ENCODE measurements at places on chromosomes 3 and 15.

DNA sequence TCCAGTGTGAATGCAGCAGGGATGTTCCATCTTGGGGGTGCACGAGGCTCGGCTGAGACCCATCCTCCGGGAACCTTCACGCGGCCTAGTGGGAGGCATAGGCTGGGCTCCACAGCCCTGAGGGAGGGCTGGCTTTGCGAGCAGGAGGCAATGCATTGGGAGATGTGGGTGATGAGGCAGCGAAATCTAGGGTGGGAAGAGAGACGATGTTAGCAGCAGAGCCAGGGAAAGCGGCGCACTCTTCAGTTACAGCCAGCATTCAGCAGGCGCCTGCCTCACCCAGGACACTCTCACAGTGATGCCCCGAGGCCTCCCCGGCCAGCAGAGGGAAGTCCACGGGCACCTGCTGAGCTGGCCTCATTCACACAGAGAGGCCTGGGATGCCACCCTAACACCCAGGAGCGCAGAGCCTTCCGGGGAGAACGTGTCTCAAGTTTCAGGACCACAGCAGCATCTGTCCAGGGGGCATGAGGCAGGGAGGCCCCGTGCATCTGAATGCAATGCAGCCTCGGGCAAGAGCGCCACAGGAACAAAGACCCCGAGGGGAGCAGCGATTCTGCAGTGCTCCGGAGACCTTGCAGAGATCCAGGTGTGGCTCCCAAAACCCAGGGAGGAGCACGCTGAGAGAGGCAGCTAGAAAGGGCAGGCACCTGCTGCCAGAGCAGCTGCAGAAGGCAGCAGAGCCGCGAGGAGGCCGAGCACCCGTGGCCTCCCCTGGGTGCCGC lies 102.4 kb downstream of the NUP210 start:
- DNase-seq: no peak

DNA sequence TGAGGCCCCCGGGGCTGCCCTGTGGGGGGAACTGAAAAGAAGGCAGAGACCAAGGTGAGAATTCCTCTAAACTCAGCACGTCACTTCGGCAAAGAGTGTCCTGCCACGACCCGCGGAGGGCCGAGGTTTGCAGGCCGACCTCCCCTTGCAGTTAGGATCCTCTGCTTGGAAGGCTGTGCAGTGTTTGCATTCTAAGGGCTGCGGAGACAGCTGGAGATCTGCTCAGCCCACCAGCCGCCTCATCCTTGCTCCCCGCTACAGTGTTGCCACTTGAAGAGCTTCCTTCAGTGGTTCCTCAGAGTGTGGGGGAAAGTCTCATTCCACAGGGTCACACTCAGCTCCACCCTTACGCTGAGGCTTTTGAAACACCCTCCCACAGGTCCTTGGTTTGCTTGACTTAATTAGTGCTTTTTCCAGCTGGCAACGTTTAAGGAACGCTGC lies 10.8 kb downstream of the SLC51A start:
- DNase-seq: no peak

GRCh38 chr3:112043621-112044201 lies 9.2 kb downstream of the TMPRSS7 start:
- DNase-seq: peak; percentile 74

GRCh38 chr3:10631224-10631623 lies 125.8 kb upstream of the ATP2B2 start:
- DNase-seq: no peak

DNA sequence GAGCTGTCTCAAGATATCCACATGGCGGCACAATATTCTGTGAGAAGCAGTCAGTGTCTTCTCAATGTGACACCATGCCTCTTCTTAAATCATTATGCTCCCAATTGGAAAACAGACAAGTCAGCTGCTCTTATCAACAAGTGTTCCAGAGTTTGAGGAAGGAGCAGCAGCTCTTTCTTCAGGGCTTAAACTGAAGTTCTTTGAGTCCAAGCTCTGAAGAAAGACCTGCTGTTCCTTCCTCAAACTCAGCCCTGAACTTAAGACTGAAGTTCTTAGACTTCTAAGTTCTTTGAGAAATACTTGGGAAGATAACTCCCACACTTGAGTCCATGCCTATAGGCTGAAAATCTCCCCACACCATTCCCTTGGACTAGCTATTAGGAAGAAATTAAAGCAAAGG lies 43.4 kb downstream of the NPTN start:
- DNase-seq: no peak

DNA sequence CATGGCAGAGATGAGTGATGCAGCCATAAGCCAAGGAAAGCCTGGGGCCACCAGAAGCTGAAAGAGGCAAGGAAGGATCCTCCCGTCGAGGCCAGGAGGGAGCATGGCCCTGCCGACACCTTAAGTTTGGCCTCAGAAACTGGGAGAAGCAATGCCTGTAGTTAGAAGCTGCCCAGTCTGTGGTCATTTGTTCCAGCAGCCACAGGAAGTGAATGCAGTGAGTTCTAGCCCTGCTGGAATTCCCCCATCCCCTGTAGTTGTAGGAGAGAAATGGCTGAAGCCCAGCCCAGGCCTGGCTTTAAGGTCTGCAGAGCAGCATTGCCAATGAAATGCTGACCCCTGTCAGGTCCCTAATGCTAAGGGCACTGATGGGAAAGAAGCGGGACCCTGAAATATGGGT lies 12.2 kb upstream of the CHSY1 start:
- DNase-seq: no peak

DNA sequence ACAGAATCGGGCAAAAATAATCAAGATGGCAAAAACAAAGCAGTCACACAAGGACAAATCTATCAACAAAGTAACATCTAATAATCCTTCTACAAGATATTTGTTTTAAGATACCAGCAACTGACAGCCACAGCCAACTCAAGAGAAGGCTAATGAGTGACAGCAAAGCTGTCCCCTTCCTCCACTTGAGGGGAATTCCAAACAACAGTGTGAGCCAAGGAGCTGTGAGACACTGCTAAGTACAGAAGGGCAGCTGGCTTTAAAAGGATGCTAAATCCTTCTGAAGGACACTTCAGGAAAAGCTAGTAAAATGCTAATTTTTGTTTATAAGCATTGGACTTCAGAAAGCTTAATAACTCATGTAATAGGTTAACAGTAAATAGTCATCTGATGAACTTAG lies 120.3 kb upstream of the GOLGA8J start:
- DNase-seq: no peak

- DNase-seq: no peak
These were observed 418 bp downstream of the ALPK3 start for GRCh38 chr15:84817466-84818081.

DNA sequence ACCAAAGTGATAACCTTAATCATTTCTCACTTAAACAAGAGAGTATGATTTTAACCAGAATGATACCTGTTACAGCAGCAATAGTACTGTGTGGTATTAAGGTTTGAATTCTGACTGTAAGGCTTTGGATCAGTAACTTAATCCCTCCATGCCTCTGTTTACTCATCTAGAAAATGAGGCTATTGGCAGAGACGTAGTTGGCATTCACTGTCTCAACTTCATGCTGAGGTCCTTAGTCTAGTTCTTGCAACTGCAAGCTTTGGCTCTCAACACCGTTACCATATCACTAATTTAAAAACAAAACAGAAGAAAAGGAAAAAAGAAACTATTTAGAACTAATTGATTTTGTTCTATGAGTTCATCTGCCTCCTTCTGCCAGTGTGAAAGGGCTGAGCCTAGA lies 875.4 kb downstream of the MCTP2 start:
- DNase-seq: no peak

GRCh38 chr15:60155661-60156060 lies 151.6 kb downstream of the FOXB1 start:
- no peak for DNase-seq

DNA sequence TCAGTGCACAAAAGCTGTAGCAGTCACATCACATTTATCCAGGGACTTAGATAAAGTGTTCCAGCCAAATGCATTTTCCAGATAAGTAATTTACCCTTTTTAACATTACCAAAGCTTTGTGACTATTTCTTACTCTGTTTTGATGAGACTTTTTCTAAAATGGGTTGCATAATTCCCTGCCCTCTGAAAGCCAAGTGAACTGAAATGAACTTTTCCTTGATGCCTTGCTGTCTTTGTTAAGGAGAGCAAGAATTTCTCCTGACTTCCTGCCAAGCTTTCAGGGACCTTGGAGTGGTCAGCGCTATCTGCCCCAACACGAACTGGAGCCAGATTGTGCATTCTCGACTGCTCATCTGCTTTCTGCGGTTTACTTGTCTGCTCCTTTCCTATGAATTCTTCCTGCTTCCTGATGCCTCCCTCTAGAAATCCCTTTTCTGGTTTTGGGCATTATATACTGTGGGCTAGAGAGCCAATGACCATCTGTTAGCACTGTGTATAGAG lies 34.8 kb downstream of the EIF4E3 start:
- no peak for DNase-seq

DNA sequence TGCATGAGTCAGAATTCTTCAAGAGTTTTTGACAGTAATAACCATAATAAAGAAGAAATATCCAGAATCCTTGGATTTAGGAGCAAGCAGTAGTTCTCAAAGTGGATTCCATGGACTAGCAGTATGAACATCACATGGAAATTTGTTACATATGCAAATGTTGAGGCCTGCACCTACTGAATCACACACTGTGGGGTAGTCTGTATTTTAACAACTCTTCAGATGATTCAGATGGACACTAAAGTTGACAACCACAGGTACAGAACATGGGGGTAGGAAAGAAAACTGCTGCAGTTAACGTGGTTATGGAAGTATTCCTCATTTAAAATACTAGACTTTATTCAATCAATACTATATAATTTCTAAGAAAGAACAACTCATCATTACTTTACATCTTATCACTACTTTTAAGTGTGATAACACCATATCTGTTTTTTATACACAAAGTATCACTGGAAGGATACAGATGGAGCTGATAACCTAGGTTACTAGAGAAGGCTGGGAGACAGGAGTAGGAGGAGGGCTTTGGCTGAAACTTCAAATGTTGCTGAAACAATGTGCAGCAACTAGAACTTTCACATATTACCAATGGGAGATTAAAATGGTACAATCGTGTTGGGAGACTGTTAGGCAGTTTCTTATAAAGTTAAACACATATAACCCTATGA lies 11.7 kb downstream of the NEDD4 start:
- DNase-seq: no peak
